LoVo (cell line): ENCODE measurements at places on chromosomes 16 and 17.

DNA sequence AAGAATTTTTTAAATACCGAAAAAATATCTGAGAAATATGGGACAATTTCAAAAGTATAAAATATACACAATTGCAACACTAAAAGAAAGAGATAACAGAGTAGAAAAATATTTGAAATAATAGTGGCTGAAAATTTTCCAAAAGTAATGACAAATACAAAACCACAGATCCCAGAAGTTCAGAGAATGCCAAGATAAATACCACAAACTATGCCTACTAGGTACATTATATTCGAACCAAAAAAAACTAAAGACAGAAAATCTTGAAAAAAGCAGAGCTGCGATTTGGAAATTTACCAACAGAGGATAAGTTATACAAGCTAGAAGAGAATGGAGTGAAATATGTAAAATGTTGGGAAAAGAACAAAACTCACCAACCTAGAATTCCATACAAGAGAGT is 191.3 kb upstream of the ELAC2 start:
- no peak for DNase-seq

GRCh38 chr16:4253394-4254150 is 11.7 kb upstream of the SRL start:
- peak; percentile 98 for DNase-seq

DNA sequence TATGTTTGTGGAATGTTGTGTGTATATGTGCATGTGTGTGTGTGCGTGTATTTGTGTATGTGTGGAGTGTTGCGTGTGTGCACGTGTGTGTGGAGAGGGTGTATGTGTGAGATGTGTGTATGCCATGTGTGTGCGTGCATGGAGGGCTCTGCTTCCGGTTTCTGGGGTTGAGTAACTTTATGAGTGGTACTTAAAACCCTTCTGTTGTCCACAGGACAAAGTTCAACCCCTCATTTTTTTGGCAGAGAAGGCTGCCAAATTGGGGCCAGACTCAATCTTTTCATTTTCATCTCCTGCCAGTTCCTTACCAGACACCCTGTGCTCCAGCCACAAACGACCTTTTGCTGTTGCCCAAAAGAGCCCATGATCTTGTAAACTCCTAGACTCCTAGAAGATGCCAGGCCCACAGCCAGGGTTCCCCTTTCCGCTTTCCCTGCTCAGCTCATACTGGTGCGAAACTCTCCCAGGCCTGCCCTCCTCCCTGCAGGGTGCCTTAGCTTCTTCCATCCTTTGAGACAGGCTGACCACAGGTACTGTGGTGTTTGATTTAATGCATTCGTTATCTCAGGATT is 100.2 kb downstream of the CMIP start:
- DNase-seq, result no peak

DNA sequence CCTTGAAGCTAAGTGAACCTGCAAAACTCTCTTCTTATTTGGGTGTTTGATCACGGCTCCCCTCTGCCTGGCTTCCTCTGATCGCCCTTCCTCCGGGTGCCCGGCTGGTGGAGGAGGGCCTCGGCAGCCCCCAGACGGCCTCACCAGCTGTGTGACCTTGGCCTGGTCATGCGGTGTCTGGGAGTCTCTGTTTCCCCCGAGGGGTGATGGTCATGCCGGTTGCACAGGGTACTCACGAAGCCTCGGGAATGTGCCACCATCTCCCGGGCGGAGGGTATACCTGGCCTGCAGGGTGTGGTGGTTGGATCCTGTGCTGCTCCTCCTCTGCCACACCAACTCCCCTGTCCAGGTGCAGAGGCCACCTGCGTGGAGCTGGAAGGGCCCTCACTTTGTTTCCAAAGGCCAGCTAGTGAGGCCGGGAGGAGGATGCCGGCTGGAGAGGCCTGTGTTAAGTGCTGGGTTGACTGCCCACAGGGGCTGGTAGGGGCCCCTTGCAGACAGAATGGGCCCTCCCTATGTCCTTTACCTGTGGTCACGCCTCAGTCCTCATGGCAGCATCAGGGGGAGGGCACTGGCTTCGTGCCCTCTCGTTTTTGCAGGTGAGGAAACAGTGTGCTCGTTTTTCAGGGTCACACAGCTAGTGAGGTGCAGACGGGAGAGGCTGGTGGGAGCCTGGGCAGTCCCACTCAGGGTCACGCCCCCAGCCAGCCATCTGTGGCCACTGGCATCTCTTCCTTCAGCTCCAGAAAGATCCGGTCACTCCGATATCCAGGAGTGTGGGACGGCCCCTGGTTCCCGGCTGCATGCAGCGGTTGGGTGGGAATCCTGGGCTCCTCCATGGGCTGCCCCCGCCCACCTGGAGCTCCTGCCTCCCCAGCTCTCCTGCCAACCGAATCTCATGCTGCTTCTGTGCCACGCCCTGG is 148.5 kb upstream of the GSE1 start:
- DNase-seq, result no peak

GRCh38 chr16:49307176-49307575 is 25.5 kb upstream of the CBLN1 start:
- DNase-seq, result no peak

DNA sequence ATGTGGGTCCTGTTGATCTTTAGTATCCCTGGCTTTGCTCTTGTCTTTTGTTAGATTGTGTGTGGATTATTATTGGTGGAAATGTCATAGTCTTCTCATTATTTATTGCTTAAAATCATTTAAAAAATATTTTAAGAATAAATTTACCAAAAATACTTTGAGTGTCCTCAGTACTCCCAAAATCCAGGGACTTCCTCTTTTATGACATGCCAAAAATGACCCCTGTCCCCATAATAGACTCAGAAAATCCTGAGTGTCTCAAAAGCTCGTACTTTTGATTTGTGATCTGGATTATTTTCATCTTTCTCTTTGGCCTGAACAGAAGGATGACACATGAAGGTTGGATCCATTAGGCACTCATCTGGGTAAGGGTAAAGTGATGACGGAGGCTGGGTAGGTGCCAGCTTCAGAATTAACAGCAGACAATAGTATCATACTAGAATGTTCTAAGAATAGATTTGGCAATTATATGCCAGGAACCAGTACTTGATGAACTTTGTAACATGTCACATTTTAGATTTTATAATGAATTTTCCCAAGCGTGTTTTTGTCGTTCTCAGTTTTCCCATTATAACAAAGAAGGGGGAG is 602.2 kb upstream of the CDH8 start:
- DNase-seq, result no peak

- DNase-seq, result no peak
Observed at GRCh38 chr16:23835390-23836077, at the start of gene PRKCB. PRKCB (plus strand) TSS chr16:23835983.

GRCh38 chr17:60173304-60173819 is 23.6 kb downstream of the CA4 start:
- no peak for DNase-seq

DNA sequence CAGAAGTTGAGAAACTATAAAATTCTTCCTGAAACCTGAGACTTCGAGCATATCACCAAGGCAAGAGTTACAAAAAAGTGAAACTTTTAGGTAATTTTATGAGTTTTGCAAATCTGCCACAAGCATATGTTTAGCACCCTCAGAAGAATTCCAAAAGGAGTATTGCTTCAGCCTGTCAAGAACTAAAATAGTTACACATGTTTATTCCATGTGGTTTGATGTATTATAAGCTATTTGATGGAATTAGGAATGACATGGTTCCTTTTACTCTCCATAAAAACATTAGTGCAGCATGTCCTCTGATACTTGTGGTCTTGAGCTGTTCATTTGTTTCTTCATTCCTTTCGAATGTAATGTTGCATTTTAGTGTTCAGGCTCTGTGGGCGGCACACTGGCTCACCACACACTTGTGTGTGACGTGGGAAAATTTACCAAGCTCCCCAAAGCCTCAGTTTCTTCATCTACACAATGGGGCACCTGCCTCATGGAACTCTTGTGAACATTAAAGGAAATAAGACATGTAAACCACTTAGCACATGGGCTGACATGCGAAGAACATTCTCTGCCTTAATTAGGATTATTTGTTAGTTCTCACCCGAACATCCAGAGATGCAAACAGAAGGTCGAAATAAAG is 204.2 kb upstream of the FOXF1 start:
- DNase-seq, result no peak

DNA sequence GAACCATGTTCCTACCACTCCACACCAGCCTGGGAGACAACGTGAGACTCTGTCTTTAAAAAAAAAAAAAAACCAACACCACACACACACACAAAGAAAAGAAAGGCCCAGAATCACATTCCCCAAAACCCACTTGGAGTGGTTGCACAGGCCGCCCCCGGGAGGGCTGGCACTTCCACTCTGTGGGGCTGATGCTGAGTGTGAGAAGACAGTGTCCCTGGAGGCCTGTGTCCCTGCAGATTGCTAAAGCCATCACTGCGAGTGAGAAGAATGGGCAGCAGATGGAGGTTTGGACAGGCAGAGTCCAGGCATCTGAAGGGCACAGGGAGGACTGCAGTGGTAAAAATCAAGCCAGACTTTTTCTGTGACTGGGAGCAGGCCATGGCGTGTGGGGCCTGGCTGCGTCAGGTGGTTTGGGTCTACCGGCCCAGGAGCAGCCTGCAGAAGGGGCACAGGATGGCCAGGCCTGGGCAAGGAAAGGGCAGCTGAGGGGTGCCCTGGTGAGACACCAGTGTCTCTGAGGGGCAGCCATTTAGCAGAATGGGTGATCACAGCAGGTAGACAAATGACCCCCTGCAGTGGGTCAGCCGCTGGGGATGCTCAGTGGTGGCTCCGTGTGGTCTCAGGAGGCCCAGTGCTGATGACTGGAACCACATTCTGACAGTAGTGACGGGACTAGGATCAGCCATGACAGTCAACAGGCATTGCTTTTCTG is 13.1 kb downstream of the CTRB2 start:
- DNase-seq, result no peak

- no peak for DNase-seq
Observed at GRCh38 chr17:48636177-48637018, 10.2 kb upstream of the HOXB9 start.

- no peak for DNase-seq
Observed at GRCh38 chr17:17724307-17725010, 43.2 kb downstream of the RAI1 start.

- no peak for DNase-seq
Observed at GRCh38 chr16:4318967-4319366, 3.1 kb downstream of the GLIS2 start.

GRCh38 chr16:84034516-84034915 is 8.1 kb downstream of the SLC38A8 start:
- DNase-seq, result no peak

DNA sequence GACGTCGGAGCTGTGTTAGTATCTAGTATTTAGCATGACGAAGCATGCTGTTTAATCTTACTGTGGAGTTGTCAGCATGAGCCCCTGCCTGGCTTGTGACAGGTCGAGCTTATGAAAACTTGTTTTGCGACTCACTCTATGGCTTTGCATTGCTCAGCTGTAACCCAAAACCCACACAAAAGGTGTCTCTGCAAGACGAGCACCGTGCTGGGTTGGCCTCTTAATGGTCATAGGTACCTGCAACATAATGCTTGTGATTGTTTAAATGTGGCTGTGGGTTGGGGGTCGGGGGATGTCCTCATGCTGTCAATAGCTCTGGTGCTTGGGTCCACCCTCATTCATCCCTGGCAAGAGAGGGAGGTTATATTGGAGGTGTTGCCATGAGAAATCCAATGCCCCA is 5.4 kb downstream of the NTN1 start:
- DNase-seq, result no peak

- no peak for DNase-seq
Observed at GRCh38 chr17:42163696-42164407, 9.1 kb upstream of the RAB5C start.

- no peak for DNase-seq
Observed at GRCh38 chr16:20271893-20272292, 55.4 kb downstream of the GP2 start.

GRCh38 chr16:69838489-69838888 is 76.4 kb downstream of the WWP2 start:
- DNase-seq, result no peak

DNA sequence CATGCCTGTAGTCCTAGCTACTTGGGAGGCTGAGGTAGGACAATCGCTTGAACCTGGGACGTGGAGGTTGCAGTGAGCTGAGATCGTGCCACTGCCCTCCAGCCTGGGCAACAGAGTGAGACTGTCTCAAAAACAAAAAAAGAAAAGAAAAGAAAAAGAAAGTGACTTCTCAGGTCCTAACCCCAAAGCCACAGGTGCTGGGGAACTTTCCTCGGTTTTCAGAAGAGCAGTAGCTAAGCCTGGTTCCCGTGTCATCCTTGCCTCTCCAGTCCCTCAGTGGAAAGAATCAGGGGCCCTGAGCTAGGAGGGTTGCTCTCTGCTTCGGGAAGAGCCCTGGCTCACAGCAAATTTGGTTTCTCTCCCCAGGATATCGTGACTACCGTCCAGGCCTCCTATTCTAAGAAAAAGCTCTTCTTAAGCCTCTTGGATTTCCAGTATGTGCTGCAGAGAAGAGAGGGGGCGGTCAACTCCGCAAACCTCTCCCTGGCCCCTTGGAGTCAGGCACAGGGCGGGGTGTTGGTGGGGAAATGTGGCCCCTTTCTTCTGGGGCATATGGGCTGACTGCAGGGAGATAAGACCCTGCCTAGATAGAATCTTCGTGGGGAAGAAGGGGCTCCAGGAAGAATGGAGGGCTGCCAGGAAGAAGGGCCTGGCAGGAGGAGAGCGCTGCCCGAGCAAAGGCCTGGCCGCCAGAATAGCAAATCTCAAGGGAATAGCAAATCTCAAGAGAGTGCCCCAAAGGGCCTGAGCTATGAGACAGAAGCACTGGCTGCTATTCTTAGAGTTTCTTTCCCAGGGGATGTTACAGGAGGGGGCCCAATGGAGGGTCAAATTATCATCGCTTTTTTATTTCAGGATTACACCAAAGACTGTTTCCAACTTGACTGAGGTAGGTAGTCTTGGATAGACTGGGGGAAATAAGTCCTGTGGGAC is 8.3 kb upstream of the NLRC5 start:
- no peak for DNase-seq

- no peak for DNase-seq
Observed at GRCh38 chr17:28616281-28616680, 2.3 kb upstream of the RSKR start.

GRCh38 chr16:2009164-2009711 is 383 bp downstream of the ZNF598 start:
- no peak for DNase-seq

DNA sequence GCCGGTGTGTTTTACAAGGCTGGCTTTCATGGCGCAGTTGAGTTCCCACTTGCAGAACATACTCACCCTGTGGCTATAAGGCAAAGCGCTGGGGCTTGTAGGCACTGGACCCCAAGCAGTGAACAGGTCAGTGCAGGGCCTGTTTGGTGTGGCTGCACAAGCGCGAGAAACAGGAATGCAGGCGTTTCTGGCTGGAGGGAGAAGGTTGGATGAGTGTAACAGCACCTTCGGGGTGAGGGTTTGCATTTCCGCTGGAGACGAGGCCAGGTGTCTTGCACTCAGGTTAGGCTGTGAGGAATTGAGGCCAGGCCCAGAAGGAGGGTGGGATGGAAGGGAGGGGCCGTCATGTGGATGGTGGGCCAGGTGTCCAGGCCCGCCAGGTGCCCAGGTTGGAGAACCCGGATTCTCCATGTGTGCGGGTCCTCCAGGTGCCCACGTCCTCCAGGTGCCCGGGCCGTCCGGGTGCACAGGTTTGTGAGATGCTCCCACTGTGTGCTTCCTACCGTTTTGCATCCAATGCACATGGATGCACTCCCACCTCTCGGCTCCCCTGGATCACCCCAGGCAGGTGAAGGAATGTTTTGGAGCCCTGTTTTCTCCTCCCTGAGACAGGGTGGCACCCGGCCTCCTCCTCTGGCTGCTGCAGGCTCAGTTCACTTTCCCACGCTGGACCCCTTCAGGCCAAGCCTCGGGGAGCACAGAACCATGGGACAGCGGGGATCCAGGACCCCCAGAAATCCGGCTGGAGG is 46.0 kb downstream of the SLC7A5 start:
- DNase-seq, result no peak
